Activated effector memory CD4-positive, alpha-beta T cell treated with Interleukin-2 at 50 U/mL for 16 hours (primary cell): ENCODE measurements at places on chromosomes 4 and X.
A peak's percentile ranks its signal among the peaks of the same experiment; 100 is the strongest.

DNA sequence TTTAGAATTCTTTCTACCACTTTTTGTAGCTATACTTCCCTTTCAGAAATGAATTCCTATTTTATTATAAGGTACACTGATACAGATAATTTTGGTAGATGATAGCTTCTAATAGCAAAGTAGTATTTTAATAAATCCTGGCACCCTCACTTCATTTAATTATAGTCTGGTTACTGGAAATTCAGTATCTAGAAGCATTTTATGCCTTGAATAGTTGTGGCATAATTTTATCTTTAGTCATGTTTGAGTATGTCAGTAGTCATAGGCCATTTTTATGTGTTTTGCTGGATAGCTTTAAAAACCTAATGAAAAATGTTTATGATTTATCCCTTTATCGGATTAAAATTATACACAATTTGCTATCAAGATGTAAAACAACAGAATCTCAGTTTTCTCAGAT lies 92.3 kb downstream of the DIAPH2 start:
- DNase-seq = no peak

DNA sequence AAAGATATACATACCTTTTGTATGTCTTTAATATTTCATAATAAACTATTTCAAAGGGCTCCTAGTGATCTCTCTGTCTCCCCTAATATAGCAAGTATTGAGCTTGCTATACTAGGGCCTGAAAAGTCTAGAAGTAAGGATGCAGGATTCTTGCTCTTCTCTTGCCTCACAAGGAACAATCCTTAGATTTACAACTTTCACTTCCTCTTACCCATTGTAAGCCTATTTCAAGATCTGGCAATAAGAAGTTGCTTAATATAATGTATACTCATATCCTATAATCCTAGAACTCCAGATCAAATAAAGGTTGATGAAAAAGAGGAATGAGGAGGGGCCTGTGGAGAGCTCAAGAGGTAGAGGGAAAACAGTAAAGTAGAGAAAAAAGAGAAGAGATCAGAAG lies 40.8 kb upstream of the CHRDL1 start:
- no peak for DNase-seq

- no peak for DNase-seq
These were observed 22.1 kb downstream of the ABLIM2 start for GRCh38 chr4:8136529-8136928.

GRCh38 chr4:168741281-168742173 lies 244.7 kb downstream of the PALLD start:
- no peak for DNase-seq

GRCh38 chr4:87179751-87180150 lies 40.7 kb downstream of the KLHL8 start:
- DNase-seq = no peak

- no peak for DNase-seq
These were observed 97.4 kb downstream of the PJA1 start for GRCh38 chrX:69067841-69068240.

DNA sequence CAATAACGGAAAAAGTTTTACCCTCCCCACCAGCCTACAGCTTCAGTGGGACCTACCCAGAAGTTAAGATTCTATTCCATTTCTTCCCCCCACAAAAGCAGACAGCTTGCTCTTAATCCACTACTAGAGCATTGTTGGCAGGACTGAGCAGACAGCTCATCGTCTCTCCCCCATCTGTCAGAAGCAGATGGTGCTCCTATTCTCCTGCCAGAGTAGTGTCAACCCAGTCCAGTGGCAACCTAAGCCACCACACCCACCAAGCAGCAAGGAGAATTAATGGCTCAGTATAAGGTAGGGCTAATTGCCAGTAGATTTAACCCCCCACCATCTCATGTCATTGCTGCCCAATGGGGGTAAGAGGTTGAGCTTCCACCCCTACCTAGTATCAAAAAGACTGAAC lies 62.0 kb downstream of the AWAT2 start:
- DNase-seq = no peak

- DNase-seq = no peak
These were observed 2.8 kb downstream of the HELT start for GRCh38 chr4:185020863-185021761.

- no peak for DNase-seq
These were observed 1.6 kb downstream of the SCARB2 start for GRCh38 chr4:76211769-76212708.

- no peak for DNase-seq
These were observed 164.2 kb upstream of the PITX2 start for GRCh38 chr4:110787109-110787508.

DNA sequence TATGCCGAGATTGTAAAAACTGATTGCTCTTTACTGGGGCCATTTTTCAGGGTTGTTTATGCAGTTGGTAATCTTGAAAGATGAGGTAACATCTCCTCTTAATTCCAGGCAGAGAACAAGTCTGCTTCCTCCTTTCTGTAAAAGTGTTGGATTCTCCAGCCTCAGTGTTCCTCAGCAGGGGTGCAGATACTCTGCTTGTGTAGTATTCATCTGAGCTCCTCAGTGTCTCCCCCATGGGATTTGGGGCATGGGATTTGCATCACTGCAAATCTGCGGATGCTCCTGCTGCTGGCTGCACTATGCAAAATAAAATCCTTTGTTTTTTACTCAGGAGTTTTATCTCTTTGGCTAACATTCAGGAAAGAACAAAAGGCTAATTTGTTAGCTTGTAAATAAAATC lies 104.9 kb upstream of the ATP8A1 start:
- no peak for DNase-seq

- no peak for DNase-seq
These were observed at the start of gene IGSF1 for GRCh38 chrX:131288738-131289511. TSS of gene IGSF1 (minus strand) at chrX:131289306. CDS start at chrX:131286674, 2,632 bp downstream.

- DNase-seq = no peak
These were observed 23.3 kb downstream of the ARHGAP24 start for GRCh38 chr4:85498068-85498733.

- no peak for DNase-seq
These were observed 114.0 kb downstream of the EFNB1 start for GRCh38 chrX:68942840-68943239.

GRCh38 chrX:154486396-154487207 lies at the start of gene UBL4A:
TSS of gene UBL4A (minus strand) at chrX:154486615. CDS start at chrX:154486584, 31 bp downstream.
- peak; percentile 46 for DNase-seq

DNA sequence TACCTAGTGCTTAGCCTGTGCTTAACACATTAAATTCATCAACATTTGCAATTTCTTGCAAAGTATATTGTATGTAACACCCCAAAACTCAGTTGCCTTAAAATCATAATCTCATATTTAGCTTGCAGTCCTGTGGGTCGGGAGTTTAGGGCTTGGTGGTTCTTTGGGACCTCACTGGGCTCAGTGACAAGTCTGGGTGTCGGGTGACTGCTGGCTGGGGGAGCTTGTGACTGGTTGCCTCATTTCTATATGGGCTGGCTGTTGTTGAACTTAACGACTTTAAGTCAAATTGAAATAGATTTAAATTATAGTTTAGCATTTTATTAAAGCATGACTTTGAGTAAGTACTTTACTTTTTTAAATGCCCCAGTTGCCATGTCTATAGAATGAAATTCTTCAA lies 401.4 kb upstream of the NR3C2 start:
- no peak for DNase-seq
